ENCODE measurements at places on chromosomes 5 and 9.

DNA sequence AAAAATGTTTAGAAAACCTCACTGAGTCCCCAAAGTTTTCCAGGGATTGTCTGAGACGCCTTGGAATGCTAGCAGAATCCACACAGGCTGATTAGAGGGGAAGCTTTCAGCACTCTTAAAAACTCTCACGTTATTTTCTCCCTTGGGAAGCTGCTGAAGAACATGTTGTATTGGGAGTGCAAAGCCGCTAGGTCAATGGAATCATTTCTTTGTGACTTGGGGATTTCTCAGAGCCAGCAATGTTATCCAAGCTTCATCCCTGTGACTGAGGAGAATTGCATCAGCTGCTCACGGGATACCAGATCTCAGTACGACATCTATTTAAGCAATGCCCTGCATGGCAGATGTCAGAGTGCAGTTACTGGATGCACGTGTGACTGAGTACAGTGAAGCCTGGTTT is 426.4 kb upstream of the MPDZ start:
- peak; percentile 93 for DNase-seq

DNA sequence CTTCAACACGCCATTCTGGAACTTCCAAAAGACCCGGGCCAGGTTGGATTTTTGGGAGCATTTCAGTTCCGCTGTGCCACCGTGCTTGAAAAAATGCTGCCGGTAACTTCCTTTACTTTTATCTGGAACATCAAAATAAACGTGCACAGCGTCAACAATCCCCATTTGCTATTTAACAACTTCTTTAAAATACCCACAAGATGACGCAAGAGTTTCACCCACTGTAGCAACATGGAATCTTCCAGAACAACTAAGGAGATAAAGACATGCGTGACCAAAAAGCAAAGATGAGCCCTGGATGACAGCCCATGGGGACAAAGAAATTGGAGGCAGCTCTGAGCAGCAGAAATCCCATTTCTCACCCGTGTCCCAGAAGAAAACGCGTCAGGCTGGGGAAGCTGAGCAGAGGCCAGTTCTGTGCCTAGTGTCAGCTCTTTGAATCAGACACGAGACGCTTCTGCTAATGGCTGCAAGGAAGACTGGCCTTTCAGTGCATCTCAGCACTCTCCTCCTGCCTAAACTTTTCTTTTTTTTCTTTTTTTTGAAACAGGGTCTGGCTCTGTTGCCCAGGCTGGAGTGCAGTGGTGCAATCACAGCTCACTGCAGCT is 61.3 kb downstream of the SECISBP2 start:
- DNase-seq = no peak

DNA sequence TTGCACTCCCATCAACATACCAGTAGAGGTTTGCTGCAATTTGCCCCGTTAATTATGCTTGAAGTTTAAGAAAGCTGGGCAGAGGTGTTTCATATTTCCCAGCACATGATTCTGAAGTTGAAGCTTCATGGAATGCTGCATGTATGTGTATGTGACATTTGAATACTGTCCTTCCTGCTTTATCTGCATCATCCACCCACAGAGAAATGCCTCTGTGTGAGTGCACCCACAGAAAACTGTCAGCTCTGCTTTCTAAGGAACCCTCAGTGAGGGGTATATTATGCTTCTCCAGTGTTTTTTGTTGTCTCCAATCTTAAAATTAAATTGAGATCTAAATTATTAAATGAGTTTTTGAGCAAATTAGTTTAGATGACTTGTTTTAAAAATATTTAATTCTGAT is 358.1 kb upstream of the PIK3R1 start:
- DNase-seq = no peak

DNA sequence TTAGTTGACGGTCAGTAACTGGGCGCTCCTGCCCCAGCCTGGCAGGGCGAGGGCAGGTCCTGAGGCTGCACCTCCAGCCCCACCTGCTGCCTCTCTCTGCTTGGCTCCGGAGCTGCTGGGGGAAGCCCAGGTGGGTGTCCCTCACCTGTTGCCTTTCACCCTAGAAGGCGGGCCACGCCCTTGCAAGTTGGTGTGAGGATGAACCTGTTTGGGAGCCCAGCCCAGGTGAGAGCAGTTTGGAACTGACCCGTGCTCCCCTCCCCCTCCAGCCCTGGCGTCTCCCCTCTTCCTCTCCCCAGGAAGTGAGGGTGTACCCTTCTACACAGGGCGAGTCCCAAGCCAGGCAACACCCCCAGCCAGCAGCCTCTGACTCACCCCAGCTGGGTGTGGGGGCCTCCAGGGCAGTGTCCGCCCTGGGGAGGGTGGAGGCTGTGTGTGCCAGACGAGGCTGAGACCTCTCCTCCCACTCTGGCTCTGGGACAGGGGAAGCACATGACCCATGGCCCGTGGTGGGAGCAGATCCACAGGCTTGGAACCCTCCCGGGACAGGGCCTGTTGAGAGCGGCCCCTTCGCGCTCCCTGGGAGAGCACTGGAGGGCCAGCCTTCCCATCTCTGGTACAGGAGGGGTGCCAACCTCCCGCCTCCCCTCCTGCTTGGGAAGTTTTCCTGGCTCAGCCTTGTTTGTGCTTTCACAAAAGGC is 10.4 kb downstream of the LRRC8A start:
- DNase-seq = peak; percentile 68

GRCh38 chr9:137030006-137030405 is 1.9 kb downstream of the FUT7 start:
- DNase-seq = no peak

DNA sequence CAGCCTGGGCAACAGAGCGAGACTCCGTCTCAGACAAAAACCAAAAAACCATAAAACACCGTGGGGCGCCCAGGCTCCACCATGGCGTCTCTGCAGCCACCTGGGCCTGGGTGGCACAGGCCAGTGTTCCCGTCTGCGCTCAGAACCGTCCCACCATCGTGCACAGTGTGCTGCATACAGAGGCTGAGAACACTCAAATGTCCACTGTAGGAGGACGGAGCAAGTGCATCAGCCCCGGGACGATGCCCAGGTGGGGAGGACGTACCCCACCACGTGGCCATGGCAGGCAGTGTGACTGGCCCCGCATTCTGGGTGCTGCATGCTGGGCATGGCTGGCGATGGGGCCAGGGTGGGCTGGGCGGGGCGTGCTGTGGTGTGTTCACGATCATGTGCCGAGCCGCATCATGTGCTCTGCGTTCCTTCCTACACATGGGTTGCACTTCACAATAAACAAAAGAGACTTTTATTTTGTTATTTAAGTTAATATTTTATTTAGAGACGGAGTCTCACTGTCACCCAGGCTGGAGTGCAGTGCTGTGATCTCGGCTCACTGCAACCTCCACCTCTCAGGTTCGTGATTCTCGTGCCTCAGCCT is 37.8 kb downstream of the EXD3 start:
- no peak for DNase-seq

DNA sequence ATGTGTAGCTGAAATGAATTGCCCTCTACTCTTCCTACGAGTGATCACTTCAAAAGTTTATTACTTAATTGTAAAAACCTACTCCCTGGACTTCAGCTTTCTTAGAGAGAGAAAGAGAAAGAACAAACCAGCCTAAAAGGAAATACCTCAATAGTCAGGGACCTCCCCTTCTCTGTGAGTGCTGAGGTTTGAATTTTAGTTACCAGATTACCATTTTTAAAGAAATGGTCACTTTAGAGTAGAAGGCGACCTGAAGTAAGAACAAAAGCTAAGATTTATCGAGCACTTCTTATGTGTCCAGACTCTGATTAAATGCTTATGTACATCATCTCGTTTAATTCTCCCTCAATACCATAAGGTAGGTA is 11.3 kb downstream of the RAPGEF1 start:
- no peak for DNase-seq

DNA sequence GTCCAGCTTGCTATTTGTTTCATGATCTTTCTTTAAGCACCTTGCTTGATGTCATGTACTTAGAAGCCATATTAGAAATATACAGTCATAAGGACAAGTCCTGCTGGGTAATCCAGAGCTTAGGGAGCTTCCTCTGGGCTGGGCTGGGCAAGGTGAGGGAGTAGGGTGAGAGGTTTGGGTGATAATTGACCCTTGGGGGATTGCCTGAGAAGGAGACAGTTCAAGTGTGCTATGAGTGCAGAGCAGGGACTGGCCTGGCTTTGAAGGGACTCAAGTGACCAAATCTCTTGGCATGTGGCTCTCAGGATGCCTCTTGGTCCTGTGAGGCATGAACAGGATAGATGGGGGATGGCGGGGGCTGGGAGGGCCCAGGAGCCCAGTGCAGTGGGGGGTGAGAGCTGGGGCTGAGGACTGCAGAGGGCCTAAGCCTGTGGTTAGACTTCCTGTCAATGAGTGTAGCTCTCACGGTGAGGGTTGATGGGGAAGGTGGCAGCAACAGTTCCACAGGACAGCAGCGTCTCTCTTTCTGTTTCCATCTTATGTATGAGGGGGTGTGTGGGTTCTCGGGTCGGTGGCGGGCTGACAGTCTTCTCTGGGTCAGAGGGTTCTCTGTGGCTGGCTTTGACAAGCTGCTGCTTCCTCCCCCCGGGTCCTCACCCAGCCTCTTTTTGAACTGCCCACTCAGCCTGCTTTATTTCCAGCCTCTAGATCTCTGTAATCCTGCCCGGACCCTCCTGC is 53.5 kb downstream of the RGS3 start:
- DNase-seq = no peak

DNA sequence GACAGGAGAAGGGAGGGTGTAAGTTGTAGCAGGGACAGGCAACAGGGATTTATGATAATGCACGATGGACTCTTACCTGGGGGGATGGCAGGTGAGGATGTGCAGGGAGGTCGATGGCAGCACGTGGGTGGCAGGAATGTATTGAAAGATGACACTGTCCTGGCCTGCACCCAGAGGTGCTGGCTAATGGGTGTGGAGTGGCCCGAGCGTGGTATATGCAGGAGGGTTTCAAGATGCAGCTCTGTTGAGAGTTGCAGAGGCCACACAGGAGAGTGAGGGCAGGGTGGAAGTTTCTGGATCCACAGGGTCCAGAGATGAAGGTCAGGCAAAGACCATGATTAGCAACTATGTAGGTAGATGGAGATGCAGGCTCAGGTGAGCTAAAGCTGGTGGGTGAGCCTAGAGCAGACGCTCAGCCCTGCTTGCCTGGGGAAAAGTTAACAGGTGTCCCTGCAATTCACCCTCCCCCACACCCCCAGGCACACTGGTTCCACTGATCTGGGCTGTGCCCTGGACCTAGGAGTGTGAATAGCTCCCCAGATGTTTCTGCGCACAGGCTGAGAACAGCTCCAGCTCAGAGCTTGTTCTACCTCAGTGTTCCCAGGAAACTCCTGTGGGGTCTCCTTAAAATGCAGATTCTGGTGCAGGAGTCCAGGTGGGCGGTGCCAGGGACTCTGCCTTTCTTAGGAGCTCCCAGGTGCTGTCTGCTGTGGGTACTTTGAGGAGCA is 21.5 kb upstream of the S1PR3 start:
- no peak for DNase-seq

GRCh38 chr5:51326844-51327243 is 56.4 kb upstream of the ISL1 start:
- no peak for DNase-seq

- peak; percentile 78 for DNase-seq
These were observed 825 bp upstream of the TOR4A start for GRCh38 chr9:137276473-137277328.

GRCh38 chr5:58335518-58335917 is 124.4 kb downstream of the PLK2 start:
- DNase-seq = no peak

- DNase-seq = no peak
These were observed 74.5 kb downstream of the PTCD2 start for GRCh38 chr5:72394688-72395087.

GRCh38 chr5:7930011-7930410 is 61.1 kb downstream of the MTRR start:
- DNase-seq = no peak

DNA sequence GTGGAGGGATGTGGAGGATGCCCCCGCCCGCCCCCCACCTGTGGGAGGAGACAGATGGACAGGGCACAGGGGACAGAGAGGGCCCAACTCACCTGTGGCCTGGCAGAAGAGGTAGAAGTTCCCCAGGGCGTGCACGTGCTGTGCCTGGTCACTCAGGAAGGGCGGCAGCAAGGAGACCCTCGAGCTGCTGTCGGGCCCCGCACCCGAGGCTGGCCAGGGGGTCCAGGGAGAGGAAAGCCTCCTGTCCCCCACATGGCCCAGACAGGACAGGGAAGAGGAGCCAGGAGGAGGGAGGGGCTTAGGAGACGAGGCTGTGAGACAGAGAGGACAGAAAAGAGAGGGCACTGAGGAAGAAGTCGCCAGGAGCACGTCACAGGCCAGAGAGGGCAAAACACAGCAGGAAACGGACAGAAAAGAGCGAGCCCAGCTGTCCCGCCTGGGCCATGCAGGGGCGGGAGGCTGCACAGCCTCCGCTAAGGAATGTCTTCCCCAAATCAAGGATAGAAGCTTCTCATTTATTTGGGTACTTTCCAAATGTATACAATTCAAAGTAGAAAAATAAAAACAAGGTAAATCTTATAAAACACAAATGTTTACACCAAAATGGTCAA is 58.5 kb downstream of the SECISBP2 start:
- DNase-seq = no peak

DNA sequence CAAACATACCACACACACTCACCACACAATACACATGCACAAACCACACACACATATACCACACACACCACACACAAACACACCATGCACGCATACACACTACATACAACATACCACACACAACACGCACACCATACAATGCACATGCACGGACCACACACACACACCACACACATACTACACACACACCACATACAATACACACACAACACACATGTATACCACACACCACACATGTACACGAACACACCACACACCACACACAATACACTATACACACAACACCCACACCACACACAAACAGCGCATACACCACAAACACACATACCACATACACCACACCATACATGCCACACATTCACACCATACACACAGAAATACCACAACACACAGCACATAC is 480.3 kb downstream of the DIRAS2 start:
- DNase-seq = no peak

DNA sequence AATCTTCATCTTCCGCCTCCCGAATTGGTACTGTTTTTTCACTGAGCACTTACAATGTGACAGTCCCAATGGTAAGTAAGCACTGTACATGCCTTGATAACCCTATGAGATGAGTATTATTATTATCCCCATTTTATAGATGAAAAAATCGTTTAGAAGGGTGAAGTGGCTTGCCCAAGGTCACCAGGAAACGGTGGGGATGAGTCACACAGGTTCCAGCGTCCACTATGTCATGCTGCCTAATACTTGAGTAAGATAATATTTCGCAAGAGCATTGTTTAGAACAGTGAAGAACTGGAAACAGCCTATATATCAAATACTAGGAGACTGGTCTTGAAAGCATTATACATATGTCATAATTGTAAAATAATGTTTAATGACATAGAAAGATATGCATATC is 12.9 kb downstream of the HAND1 start:
- DNase-seq = no peak

DNA sequence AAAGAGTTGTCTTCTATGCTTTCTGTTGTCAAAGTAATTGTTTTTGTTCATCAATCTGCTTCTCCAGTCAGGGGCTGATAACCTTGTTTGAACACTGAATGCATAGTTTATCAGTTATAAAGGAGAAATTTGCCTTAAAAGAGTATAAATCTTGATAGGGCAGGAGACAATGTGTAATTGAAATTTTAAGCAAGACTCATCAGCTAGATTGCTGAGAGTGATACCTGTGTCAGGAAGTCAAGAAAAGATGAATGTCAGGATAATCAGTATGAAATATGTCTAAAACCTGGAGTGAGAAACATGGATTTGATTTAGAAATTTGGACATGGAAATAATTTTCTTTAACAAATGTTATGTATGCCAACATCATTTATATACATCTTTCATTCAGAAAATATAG is 1258.1 kb downstream of the EFNA5 start:
- DNase-seq = no peak

Measured in muscle of back (tissue), 13 donors.